ENCODE measurements at places on chromosomes 6 and 20.
A peak's percentile ranks its signal among the peaks of the same experiment; 100 is the strongest.

- peak; percentile 43 for DNase-seq
These were observed 21.3 kb upstream of the RREB1 start for GRCh38 chr6:7086488-7086887.

DNA sequence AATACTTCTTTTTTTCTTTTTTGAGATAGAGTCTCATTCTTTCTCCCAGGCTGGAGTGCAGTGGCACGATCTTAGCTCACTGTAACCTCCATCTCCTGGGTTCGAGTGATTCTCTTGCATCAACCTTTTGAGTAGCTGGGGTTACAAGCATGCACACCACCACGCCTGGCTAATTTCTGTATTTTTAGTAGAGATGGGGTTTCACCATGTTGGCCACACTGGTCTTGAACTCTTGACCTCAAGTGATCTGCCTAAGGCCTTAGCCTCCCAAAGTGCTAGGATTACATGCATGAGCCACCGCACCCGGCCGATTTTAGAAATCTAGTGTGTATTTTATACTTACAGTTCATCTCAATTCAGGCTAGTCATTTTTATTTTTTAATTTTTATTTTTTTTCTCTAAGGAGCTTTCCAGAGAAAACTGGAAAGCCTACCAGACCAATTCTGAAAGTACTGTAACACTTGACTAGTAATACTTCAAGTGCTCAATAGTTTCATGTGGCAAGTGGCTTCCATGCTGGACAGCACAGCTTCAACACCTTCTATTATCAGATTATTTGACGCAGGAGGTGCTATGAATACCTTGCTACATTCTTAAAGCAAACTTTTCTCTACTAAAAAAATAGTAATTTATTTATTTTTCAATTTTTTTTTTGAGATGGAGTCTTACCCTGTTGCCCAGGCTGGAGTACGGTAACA is 25.0 kb downstream of the POLR1C start:
- DNase-seq: no peak

DNA sequence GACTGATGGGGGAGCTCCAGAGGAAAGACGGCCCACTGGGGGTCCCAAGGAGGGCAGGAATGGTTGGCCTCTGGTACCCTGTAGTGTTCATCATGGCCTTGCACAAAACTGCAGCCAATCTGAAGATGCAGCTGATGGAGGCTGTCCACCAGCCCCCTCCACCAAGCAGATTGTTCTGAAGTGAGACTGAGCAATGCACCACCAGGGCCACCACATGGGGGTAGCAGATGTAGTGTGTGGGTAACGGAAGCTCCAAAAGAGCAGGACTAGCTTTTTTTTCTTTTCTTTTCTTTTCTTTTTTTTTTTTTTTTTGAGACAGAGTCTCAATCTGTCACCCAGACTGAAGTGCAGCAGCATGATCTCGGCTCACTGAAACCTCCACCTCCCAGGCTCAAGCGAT is 181.0 kb upstream of the MYLIP start:
- no peak for DNase-seq

- DNase-seq: no peak
These were observed 104.1 kb upstream of the SLC35B3 start for GRCh38 chr6:8539453-8539852.

- DNase-seq: no peak
These were observed 140.4 kb downstream of the IMPG1 start for GRCh38 chr6:75932067-75932466.

DNA sequence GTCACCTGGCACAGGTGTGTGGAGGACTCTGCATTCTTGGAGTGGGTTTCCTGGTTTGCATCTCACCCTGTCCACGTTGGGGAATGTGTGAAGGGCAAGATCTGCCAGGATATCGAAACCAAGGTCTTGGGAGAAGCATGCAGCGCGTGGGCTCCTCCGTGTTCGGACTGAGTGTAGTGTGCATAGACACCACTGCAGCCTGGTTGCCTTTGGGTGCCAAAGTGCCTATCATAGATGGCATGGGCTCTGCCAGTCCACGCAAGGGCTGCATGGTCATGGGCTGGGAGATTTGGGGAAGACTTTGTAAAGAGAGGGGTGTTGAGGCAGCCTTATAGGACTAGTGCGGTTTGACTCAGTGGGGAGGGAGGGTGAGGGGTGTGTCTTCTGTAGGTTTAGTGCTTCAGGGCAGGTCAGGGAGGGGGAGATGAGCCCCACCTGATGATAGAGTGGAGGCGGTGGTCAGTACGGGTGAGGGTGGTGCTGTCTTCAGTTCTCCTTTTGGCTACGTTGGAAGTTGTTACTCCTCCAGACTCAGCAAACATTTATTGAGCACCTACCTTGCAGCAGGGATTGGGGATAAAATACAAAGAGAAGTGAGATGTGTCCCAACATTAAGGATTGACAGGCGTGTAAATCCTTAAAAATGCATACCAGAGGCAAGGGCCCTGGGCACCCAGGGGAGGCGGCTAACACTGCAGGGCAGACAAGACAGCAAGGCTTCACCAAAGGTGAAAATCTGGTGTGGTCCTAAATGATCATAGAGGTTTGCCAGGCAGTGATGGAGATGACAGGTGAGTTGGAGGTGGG is 28.3 kb downstream of the DUSP22 start:
- no peak for DNase-seq

- no peak for DNase-seq
These were observed 18.6 kb downstream of the RRBP1 start for GRCh38 chr20:17663486-17663885.

DNA sequence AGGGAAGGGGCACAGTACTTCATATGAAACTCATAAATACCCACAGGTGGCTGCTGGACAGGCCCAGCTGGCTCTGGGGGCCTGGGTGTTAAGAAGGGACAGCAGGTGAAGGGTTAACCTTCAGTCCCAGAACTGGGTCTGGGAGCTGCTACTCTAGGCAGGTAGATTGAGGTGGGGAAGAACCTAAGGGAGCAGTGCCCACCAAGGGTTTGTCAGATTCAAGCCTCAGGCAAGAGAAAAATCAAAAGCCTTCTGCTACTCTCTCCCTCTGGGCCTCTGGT is 5.6 kb downstream of the RPL10A start:
- no peak for DNase-seq

- DNase-seq: no peak
These were observed 172.2 kb downstream of the KIF6 start for GRCh38 chr6:39553029-39553428.

- no peak for DNase-seq
These were observed 158.6 kb downstream of the RNF144B start for GRCh38 chr6:18545726-18546125.

DNA sequence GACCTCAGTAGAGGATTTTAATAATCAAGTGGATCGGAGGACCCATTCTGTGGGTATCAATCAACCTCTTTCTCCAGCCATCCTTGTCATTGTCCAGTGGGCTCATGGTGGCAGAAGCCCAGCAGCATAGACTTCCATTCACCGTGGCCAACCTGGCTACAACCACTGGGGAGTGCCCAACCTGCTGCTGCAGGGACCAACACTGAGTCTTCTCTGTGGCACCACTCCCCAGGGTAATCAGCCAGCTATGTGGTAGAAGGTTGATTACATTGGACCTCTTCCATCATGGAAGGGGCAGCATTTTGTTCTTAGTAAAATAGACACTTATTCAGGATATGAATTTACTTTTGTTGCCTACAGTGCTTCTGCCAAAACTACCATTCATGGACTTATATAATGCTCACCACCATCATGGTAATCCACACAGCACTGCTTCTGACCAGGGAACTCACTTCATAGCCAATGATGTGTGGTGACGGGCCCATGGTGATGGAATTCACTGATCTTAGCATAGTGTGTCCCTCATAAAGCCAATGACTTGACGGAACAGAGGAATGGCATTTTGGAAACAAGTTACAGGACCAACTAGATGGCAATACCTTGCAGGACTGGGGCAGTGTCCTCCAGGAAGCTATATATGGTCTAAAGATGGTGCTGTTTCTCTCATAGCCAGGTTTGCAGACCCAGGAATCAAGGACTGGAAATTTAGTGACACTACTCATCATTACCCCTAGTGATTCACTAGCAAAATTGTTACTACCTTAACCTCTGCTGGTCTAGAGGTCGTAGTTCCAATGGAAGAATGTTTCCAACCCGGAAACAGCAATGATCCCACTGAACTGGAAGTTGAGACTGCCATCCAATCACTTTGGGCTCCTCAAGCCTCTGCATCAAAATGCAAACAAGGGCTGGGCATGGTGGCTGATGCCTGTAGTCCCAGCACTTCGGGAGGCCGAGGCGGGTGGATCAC is 7.6 kb downstream of the CD24 start:
- DNase-seq: no peak

GRCh38 chr6:90401933-90402830 is 105.5 kb upstream of the BACH2 start:
- DNase-seq: peak; percentile 28

DNA sequence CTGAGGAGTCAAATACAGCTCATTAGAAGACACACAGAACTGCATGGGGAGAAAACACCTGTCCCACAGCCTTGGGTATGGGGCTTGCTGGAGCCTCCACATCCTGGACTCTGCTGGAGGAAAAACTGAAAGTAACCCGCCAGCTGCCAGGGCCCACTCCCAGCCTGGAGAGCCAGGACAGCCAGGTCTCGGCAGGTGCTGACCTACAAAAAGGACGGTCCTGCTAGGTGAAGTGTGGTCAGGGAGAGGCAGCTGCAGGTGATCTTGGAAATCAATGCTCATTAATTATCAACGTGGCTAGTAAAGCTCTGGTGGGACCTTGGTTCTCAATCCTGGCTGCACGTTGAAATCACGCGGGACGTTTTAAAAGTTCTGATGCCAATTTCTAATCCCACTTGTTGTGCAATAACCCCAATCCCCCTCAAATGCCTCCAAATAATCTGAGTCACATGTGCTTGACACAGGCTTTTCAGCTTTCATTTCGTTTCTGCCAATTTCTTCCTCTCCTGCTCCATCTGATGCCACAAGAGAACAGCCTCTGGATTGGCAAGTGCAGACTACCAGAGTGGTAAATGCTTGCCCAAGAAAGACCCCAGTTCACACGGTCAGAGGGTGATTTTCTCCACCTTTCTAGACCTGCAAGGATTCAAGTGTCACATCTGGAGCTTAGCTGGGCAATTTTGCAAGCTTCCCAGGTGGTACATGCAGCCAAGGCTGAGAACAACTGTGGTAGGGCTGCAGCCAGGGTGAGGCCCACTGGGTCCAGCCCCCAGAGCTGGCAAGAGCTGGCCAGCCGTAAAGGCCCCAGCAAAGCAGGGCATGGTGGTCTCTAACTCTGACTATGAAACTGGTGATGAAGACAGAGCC is 252.3 kb upstream of the QKI start:
- no peak for DNase-seq

DNA sequence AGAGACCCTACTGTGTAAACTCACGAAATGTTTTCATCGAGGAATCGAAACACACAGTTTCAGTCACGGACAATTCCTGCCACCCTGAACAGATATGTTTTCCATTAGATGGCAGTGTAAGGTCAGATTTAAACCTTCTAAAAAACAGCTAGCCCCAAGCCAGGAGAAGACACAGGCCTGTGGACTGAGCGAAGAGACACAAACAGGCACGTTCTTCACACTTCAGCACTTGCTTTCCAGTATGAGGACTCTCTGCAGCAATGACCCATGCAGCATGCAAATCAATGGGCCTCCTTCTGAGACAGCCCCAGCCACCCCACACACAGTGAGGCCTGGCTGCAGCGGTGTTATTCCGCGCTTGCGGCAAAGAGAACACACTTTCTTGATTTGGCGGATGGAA is 31.9 kb downstream of the HUS1B start:
- no peak for DNase-seq

DNA sequence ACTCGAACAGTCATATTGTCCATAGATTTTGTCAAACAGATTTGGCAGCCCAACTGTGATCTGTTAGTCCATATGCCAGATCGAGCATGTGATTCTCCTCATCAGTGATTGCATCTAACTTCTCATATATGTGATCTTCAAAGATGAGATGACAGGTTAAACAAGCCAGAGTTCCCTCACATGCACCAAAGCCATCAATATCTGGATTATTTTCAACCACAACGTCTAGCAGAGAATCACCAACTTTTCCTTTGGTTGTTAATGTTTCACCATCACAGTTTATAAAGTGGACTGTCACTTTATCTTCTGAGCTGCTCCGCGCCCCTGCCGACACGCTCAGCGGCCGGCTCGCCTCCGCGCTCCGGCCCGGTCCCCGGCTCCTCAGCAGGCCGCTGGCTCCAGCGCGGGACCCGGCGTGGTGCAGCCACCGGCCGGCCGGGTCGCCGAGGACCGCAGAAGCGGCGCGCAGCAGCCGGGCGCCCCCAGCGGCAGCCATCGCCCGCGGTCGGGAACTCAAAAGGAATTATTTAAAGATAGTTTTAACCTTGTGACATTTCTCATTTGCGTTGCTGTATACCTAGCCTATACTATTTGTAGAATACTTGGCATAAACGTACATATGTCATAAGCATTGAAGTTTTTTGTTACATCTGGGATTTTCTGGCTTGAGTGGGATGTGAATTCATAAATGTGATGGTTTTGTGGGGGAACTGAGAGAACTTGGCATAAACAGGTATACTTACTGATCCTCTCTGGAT is 40.1 kb upstream of the DYNLRB1 start:
- DNase-seq: peak; percentile 32

DNA sequence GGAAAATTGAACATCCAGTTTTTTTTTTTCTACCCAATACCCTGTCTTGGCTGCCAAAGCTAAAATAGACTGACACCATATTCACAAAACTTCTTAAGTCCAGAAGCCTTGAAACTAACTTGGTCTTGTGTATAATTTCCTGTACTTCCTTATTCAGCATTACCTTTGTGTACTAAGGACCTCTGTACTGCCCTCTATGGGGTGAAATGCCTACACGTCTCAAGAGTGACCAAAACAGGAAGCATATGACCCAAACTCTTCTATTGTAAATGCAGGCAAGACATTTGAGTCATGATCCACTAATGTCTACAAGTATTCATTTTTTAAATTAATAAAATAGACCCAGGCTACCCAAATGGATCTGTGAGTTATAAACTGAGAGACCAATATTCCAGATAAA is 50.4 kb downstream of the HMGCLL1 start:
- DNase-seq: no peak

- no peak for DNase-seq
These were observed 2.1 kb upstream of the ECHDC1 start for GRCh38 chr6:127345521-127345920.

- no peak for DNase-seq
These were observed 121.4 kb downstream of the TBXT start for GRCh38 chr6:166046226-166046625.

DNA sequence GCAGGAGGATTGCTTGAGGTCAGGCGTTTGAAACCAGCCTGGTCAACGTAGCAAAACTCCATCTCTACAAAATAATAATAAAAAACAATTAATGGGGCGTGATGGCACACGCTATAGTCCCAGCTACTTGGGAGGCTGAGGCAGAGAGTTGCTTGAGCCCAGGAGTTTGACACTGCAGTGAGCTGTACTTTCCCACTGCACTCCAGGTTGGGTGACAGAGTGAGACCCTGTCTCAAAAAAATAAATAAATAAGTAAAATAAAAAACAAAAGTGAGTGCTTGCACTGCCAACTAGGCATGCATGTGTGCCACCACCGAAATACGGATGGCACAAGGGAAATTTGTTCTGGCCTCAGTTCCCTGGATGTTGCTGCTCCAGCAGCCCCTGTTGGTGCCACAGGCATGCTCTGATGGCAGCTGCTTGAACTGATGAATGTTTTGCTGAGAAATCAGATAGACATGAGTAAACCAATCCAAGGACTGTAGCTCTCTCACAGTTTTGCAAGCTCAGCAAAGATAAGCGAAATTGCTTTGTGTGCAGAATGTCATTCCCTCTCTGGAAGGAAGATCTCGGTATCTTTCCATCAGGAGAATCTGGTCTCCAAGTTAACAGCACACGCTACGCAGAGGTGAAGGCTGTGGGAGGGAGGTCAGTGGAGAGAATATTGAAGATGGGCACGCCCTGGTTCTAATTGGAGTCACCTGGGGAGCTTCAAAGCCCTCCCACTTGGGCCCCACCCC is 188.0 kb upstream of the SLC24A3 start:
- no peak for DNase-seq

- no peak for DNase-seq
These were observed 99.2 kb upstream of the TMEM181 start for GRCh38 chr6:158460602-158461169.

Measured in activated naive CD4-positive, alpha-beta T cell treated with Interleukin-2 at 50 U/mL for 16 hours (primary cell).